ENCODE measurements at places on chromosomes 6 and 20. TPM values are rescaled to one million over a fixed set of nuclear protein-coding genes. Genes with fewer than 3 reads are reported as not detected.

DNA sequence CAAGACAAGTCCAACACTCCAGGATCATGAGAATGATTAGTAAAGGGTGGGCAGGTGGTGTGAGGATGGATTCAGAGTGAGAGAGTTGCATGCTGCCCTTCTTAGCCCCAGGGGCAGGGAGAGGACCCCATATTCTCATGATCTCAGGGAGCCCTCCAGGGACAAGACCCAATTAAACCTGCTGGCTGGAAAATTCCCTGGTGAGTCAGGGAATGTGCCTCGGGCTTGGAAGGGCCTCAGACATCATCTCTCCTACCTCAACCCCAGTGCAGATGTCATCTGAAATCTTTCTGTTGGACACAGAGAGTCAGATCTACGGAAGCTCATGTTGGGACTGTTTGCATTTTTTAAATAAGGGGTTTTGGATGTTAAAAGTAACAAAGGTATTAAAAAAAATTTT is 9.2 kb upstream of the SIRPD start:
- no peaks in the 10 kb centered on the region for H3K4me1 ChIP-seq
- no peaks in the 10 kb centered on the region for H3K27me3 ChIP-seq
- no peaks in the 10 kb centered on the region for H3K36me3 ChIP-seq
- no peak for DNase-seq
- H3K4me3 ChIP-seq = no peak overlapping the region
- no peak overlapping the region for H3K27ac ChIP-seq

DNA sequence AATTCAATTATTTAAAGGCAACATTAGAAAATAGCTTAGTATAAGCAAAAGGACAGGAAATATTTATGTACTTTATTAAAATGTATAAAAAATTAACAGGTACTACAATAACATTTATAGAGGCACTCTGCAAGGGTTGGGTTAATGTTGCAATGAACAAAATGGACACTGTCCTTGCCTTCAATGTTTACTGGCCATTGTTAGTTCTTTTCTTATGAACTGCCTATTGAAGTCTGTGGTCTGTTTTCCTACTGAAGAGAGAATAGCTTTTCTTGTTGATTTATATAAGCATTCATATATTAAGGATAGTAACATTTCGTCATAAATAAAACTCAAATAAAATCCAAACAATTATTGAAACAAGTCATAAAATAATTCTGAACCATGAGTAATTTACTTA is 135.3 kb upstream of the BEND6 start:
- H3K4me3 ChIP-seq = no peak overlapping the region
- H3K36me3 ChIP-seq = no peaks in the 10 kb centered on the region
- no peak for DNase-seq
- no peak overlapping the region for H3K27ac ChIP-seq
- H3K27me3 ChIP-seq = no peaks in the 10 kb centered on the region

The SEMG1 gene
- not detected for total RNA-seq

DNA sequence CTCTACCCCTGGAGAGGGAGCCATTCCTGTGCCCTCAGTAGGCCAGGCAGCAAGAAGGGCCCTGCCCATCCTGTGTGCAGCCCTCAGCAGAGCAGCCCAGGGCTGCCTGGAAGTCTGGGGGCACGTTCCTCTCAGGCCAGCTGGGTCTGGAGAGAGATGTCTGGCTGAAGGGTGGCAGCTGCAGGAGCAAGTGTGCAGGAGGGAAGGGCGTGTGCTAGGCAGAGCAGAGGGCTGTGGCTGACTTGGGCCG is 62.7 kb downstream of the NOL4L start:
- peaks cover 30% of the 10 kb centered on the region for H3K4me1 ChIP-seq
- H3K27ac ChIP-seq = no peak overlapping the region
- DNase-seq = no peak
- no peak overlapping the region for H3K4me3 ChIP-seq
- H3K27me3 ChIP-seq = no peaks in the 10 kb centered on the region
- no peaks in the 10 kb centered on the region for H3K36me3 ChIP-seq

The SEC63 gene
- total RNA-seq = 24.2 TPM

DNA sequence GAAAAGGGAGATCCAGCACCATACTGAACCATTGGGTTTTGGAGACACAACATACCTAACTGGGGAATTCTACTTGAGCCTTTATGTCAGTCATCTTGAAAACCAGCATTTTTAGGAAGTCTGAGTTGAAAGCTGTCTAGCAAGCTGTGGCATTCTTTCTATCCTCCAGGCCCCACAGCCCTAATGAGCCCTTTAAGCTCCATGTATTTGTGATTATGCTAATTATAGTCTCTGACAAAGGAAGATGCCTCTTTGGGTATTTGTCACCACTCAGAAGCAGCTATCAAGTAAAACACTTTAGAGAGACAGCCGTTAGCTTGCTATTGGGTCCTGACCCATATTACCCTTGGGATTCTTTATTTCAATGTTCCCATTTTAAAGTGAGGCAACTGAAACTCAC is 159.5 kb upstream of the MANEA start:
- H3K36me3 ChIP-seq = no peaks in the 10 kb centered on the region
- no peaks in the 10 kb centered on the region for H3K4me1 ChIP-seq
- H3K27me3 ChIP-seq = no peaks in the 10 kb centered on the region
- no peak overlapping the region for H3K27ac ChIP-seq

- no peak overlapping the region for H3K4me3 ChIP-seq
- peaks cover 46% of the 10 kb centered on the region for H3K36me3 ChIP-seq
- DNase-seq = no peak
- no peak overlapping the region for H3K27ac ChIP-seq
- no peaks in the 10 kb centered on the region for H3K27me3 ChIP-seq
- H3K4me1 ChIP-seq = peaks cover 22% of the 10 kb centered on the region
Observed at GRCh38 chr20:34717230-34718095, 13.3 kb downstream of the TP53INP2 start.

The SAPCD1 gene
- not detected for total RNA-seq

The GSTA3 gene
- not detected for total RNA-seq

DNA sequence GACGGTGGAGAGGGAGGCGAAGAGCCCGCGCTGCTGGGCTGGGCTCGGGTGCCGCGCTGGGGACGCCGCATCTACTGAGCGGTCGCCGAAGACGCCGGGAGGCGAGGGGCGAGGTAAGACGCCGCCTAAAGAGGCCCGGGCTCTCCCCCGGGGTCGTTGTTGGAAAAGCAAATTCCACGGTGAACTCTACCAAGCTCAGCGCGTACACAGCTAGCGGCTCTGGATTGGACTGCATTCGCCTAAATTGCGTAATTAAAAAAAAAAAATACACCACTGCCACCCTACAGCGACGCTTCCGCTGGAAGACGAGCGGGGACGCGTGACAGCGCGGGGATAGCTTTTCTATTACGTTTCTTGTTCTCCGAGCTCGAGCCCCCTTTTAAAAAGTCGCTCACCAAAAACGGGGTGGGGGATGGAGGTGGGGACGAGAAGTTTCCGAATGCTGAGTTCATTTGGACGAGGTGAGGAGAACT is 92.0 kb upstream of the PRDM1 start:
- peaks cover 57% of the 10 kb centered on the region for H3K27me3 ChIP-seq
- peak overlapping the region; percentile 72 for H3K27ac ChIP-seq
- H3K4me1 ChIP-seq = peaks cover 20% of the 10 kb centered on the region
- no peak for DNase-seq

DNA sequence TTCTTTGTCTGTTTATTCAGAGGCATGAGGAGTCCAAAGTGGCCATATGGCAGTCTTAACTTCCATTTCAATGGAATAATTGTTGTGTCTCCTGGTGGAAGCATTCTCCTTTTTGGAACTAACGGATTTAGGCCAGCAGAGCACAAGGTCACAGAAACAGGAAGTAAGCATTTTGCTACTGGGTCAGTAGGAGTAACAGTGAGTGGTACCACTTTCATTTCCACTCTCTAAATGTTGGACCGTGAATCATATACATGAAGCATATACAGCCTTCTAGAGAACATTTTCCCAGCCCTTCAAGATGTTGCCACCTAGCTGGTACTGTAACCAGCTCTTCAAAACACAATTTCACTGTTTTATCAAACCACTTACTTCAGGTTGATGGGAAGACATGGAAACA is 182.8 kb downstream of the EYS start:
- DNase-seq = no peak
- H3K27ac ChIP-seq = no peak overlapping the region
- no peaks in the 10 kb centered on the region for H3K27me3 ChIP-seq
- H3K4me1 ChIP-seq = no peaks in the 10 kb centered on the region
- no peaks in the 10 kb centered on the region for H3K36me3 ChIP-seq
- no peak overlapping the region for H3K4me3 ChIP-seq

DNA sequence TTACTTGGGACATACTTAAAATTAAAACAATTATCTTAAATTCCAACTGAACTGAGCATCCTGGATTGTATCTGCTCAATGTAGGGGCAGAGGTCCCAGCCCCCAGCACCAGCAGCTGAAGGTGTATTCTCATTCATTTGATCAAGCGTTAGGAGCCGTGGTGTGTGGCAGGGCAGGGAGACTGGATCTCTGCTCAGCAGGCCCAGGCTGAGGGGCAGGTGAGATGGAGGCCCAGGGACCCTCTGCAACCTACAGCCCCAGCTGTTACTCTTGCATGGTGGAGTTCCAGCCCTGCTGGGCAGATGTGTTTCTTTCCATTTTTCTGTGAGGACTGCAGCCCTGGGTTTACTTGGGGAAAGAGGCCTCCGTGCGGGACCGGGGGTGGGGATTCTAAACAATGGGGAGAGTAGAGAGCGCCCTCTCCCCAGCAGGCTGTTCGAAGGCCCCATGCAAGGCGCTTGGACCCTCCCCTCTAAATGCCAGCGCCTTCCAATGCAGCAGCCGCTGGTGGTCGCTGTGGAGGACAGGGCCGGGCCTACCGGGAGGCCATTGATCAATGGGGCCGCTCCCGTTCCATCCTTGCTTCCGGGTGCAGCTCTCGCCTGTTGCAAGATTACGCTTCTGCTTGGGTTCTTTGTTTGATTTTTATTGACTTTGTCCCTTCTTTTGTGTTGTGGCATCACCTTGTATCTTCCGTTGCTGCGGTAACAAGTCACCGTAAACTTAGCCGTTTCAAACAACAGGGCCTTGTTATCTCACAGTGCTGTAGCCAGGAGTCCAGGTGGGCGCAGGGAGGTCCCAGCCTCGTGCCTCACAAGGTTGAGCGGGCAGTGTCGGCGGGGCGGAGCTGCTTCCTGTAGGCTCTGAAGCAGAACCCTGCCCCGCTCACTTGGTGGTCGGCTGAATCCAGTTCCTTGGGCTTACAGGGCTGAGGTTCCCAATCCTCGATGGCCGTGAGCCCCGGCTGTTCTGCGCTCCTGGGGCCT is 134.8 kb upstream of the PHACTR3 start:
- H3K27ac ChIP-seq = no peak overlapping the region
- H3K4me1 ChIP-seq = no peaks in the 10 kb centered on the region
- H3K36me3 ChIP-seq = no peaks in the 10 kb centered on the region
- H3K4me3 ChIP-seq = no peak overlapping the region
- H3K27me3 ChIP-seq = peaks cover 18% of the 10 kb centered on the region

- no peaks in the 10 kb centered on the region for H3K27me3 ChIP-seq
- no peaks in the 10 kb centered on the region for H3K36me3 ChIP-seq
- no peak overlapping the region for H3K27ac ChIP-seq
- DNase-seq = no peak
- H3K4me3 ChIP-seq = no peak overlapping the region
Observed at GRCh38 chr20:53752583-53752970, 158.9 kb upstream of the ZNF217 start.

GRCh38 chr20:2469991-2470422 is 582 bp downstream of the SNRPB start:
- DNase-seq = peak; percentile 86
- H3K27ac ChIP-seq = peak overlapping the region; percentile 95
- peak overlapping the region; percentile 85 for H3K4me3 ChIP-seq
- H3K36me3 ChIP-seq = peaks cover 26% of the 10 kb centered on the region
- no peaks in the 10 kb centered on the region for H3K27me3 ChIP-seq

DNA sequence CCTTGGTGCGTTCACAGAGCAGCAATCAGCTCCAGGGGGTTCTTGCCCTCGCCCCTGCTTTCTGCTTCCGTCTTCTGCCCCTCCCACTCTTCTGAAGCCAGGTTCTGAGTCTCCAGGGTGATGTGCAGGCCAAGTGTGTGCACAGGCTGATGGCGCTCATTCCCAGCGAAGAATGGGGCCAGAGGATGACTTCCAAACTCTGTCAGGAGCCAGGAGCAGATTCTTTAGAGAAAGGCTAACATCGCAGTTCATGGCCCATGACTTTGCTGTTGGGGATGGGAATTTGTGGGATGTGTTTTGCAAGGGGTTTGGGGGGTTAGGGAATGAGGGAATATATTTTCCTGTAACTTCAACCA is 56.1 kb upstream of the CCN6 start:
- DNase-seq = no peak
- H3K4me1 ChIP-seq = peaks cover 12% of the 10 kb centered on the region
- no peaks in the 10 kb centered on the region for H3K36me3 ChIP-seq
- peak overlapping the region; percentile 40 for H3K27ac ChIP-seq
- H3K27me3 ChIP-seq = no peaks in the 10 kb centered on the region

- no peaks in the 10 kb centered on the region for H3K27me3 ChIP-seq
- H3K4me1 ChIP-seq = no peaks in the 10 kb centered on the region
- DNase-seq = no peak
Observed at GRCh38 chr6:32664827-32665362, 1.6 kb downstream of the HLA-DQB1 start.

DNA sequence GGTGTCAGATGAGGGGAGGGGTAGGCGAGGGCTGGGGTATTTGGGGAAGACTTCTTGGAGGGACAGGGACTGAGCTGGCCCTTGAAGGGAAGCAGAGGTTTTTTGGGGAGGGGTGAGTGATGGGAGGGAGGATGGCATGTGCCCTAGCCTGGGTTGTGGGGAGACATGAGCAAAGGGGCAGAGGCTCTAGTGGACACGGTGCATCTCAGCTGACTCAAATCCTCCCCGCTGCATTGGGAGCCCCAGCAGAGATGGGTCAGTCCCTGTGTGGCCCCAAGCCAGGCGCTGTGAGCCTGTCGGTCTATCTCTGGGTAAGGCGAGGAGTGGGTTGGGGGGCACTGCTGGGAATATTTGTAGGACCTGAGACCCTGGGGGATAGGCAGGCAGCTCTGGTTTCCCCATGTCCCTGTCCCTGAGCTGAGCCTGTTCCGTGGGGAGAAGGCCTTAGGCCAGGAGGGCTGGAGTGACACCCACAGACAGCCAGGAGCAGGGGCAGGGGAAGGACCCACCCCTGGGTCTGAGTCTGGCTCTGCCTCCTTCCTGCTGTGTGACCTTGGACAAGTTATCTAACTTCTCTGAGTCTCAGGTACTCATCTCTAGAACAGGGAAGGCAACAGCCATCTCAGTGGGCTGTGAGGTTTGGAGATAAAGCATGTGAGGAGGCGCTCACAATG is 36.0 kb downstream of the SPDEF start:
- H3K4me3 ChIP-seq = no peak overlapping the region
- no peak overlapping the region for H3K27ac ChIP-seq
- H3K27me3 ChIP-seq = peaks cover 28% of the 10 kb centered on the region
- peaks cover 2% of the 10 kb centered on the region for H3K4me1 ChIP-seq

The PCK1 gene
- 0.63 TPM for total RNA-seq

Measured in esophagus muscularis mucosa (tissue), 4 donors.